ENCODE measurements at places on chromosomes 2 and 18.

GRCh38 chr2:51959696-51960095 lies 927.8 kb upstream of the NRXN1 start:
- no peak for DNase-seq

- no peak for DNase-seq
Observed at GRCh38 chr2:108304975-108305374, 16.3 kb downstream of the SULT1C2 start.

DNA sequence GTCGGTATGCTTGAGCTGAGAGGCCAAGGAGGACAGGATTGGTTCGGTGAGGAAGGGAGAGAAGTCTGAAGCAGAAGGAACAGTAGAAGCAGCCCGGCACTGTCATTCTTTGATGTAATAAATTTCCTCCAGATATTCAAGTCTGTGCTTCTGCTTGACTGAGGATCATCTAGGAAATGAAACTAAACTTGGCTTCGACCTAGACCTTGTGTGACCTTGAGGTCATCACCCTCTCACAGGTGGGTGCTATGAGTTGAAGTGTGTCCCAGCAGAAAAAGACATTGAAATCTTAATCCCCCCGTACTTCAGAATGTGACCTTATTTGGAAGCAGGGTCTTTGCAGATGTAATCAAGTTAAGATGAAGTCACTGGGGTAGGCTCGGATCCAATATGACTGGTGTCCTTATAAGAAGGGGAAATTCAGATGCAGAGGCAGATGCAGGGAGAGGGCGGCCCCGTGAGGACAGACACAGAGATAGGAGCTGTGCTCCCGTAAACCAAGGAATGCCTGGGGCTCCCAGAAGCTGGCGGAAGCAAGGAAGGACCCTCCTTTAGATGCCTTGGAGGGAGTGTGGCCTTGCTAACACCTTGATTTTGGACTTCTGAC lies 49.0 kb downstream of the PRKCE start:
- DNase-seq: no peak

DNA sequence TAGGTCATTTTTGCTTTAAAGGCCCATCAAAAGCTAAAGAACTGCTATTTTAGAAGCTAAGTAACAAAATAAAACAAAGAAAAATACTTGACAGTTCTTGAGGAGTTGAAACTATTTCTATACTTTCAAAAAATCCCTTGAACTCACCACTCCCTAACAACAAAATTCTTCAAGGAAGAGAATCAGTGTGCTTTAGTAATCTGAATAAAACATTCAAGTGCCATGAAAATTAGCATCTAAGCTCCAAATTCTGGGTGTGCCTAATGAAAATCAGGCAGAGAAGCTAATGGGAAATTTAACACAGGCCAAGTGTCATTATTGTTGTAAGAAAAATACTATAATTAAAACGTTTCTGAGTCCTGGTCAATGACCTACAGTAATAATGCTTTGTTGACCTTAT lies 456.3 kb downstream of the ZEB2 start:
- no peak for DNase-seq

DNA sequence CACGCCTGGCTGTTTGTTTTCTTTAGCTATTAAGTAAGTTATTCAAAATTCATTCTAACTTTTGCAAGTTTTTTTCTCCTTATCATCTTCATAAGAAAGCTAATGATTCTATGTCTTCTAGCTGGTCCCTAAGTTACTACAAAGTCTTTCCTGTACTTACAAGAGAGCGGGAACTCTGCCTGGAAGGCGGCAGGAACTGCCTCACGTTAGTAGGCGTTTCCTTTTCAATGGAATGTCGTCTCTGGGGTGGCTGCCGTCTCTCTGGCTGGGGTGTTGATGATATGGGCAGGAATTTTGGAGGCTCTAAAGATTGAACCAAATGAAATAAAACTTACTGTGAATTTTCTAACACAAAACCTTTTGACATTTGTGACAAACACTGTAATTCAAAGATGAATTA lies 55.5 kb downstream of the PRELID3A start:
- no peak for DNase-seq

DNA sequence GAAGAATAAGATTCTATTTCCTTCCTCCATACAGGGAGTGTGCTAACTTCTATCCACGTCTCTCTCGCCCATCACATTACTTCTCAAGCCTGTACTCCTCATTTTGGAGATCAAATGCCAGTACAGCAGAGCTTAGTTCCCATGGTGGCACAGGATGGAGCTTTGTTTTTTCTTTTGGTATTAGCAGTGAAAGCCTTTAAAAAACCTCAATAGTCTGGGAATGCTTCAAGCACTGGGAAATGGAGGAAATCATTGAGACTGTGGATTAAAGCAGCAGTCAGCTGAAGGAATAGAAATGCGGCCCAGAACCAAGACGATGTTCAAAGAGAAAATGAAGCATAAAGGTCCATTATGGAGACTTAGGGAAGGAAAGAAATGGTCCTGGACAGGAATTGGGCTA lies 102.3 kb downstream of the NRXN1 start:
- DNase-seq: no peak

DNA sequence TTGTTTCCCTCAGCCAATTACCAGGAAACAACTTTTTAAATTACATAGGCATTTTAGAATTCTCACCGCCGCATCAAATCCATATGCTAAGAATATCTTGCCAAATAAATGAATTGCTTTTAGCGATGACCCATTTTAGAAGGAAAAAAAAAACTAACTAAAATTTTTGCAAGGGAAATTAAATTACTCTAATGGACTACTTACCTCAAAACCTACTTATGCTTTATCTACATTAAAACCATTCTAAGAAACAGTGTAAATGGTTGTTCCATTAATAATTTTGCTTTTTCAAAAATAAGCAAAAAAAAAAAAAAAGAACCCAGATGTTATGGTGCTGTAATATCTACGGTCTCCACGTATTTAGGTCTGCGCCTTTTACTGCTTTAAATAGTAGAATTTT lies 73.5 kb upstream of the CCDC150 start:
- no peak for DNase-seq

DNA sequence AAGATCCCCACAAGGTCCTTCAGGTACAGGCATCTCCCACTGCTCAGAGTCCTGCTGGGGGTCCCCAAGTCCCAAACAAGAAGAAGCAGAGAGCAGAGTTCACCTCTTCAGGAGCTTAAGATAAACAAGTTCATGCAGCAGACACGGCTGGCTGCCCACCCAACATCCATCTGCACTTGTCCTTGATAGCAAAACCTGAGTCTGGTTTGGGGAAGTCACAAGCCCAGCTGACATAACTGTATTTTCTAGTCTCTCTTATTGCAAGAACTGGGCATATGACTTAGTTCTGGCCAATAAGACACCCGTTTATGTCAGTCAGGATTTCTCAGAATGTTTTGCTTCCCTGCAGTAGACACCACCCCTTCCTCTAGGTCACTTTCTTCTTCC lies 31.8 kb downstream of the AFF3 start:
- DNase-seq: no peak

DNA sequence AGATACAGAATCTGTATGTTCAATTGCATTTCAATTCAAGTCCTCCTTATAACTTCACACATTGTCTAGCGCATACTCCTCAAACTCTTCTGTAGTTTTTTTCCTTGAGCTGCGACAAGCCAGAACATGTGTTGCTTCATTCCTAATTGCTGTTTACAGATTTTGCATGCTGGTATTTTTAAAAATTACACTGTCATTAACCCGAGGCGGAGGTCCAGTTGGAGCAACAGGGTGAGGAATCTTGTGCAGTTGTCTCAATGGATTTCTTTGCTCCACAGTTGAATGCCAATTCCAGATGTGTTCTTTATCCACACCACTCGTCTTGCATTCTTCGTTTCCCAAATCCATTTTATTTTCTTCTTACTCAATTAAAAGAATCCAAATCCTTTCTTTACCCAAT lies 16.4 kb upstream of the SERPINB13 start:
- no peak for DNase-seq
